ENCODE measurements at places on chromosomes 4 and X. TPM values are rescaled to one million over a fixed set of nuclear protein-coding genes. Genes with fewer than 3 reads are reported as not detected.
A peak's percentile ranks its signal among the peaks of the same experiment; 100 is the strongest.

- H3K4me3 ChIP-seq, result no peak overlapping the region
- no peak for DNase-seq
- H3K27me3 ChIP-seq, result no peaks in the 10 kb centered on the region
- no peak overlapping the region for H3K27ac ChIP-seq
Measured at GRCh38 chr4:108072300-108072699, 82.6 kb downstream of the HADH start.

DNA sequence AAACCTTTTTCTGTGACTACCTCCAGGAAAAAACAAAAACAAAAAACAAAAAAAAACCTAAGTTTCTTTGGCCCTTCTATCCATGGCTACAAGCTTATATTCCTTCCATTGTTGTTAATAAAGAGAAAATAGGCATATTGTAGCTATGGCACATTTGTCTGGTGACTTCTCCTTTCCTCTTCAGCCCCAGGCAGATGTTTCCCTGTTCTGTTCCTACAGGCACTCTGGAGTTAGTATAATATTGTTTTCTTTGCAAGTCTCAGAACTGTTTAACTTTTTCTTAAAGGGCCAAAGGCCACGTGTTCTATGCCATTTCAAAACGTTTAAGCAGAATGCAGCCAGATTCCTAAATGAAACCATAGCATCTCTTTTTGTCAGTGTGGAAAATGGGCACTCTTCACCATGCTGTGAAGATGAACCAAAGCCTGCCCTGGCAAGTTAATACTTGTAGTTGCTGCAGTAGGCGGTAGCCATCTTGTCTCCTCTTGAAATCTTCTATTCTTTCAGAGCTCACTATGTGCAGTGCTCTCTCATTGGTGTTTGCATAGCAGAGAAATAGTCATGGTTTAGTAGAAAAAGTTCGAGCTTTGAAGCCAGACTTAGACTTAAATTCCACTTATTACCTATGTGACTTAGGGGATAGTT is 44.8 kb upstream of the MTMR1 start:
- no peak for DNase-seq
- H3K4me3 ChIP-seq, result no peak overlapping the region
- no peaks in the 10 kb centered on the region for H3K36me3 ChIP-seq
- no peaks in the 10 kb centered on the region for H3K27me3 ChIP-seq
- H3K27ac ChIP-seq, result no peak overlapping the region

- H3K4me3 ChIP-seq, result no peak overlapping the region
- H3K27me3 ChIP-seq, result no peaks in the 10 kb centered on the region
- DNase-seq, result no peak
Measured at GRCh38 chr4:119667802-119668201, 39.2 kb upstream of the PDE5A start.

- H3K4me3 ChIP-seq, result no peak overlapping the region
- no peak overlapping the region for H3K27ac ChIP-seq
- no peaks in the 10 kb centered on the region for H3K27me3 ChIP-seq
- no peaks in the 10 kb centered on the region for H3K36me3 ChIP-seq
- no peak for DNase-seq
- H3K4me1 ChIP-seq, result no peaks in the 10 kb centered on the region
Measured at GRCh38 chr4:171340258-171340657, 472.9 kb upstream of the GALNTL6 start.

DNA sequence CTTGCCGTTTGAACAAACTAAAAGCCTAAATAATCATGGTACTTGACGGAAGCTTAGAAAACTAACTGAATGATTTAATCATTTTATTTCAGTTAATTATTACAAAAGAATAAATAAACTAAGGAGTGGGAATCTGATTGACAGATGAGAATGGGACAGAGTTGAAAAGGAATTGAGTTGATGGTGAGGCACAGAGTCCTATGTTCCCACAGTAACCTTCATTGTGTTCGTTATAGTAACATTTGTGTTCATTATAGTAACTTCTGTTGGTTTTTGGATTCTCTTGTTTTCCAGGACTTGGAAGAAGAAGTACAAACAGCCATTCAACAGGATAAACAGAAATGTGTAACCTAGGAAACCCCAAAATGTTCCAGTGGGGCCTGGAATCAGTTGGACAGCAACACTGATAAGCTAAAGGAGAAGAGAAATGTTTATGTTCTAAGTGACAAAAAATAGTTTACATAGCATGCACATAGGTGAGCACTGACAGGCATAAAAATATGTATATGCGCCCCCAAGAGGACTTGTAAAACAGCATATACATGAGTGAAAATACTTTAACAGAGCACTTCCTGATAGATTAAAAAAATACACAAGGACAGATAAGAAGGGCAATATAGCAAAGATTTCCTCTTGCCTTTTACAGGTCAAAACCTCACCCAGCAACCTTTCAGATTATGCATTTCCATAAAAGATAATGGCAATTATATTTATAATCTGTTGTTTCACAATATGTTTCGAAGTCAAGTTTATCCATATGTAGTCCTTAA is 218.6 kb upstream of the HTR2C start:
- DNase-seq, result no peak
- no peak overlapping the region for H3K4me3 ChIP-seq
- no peak overlapping the region for H3K27ac ChIP-seq
- H3K27me3 ChIP-seq, result peaks cover 6% of the 10 kb centered on the region
- H3K36me3 ChIP-seq, result no peaks in the 10 kb centered on the region
- H3K4me1 ChIP-seq, result no peaks in the 10 kb centered on the region

- no peaks in the 10 kb centered on the region for H3K36me3 ChIP-seq
- DNase-seq, result no peak
- no peak overlapping the region for H3K27ac ChIP-seq
- H3K4me3 ChIP-seq, result no peak overlapping the region
- peaks cover 5% of the 10 kb centered on the region for H3K4me1 ChIP-seq
Measured at GRCh38 chr4:93747220-93747619, 81.3 kb upstream of the ATOH1 start.

DNA sequence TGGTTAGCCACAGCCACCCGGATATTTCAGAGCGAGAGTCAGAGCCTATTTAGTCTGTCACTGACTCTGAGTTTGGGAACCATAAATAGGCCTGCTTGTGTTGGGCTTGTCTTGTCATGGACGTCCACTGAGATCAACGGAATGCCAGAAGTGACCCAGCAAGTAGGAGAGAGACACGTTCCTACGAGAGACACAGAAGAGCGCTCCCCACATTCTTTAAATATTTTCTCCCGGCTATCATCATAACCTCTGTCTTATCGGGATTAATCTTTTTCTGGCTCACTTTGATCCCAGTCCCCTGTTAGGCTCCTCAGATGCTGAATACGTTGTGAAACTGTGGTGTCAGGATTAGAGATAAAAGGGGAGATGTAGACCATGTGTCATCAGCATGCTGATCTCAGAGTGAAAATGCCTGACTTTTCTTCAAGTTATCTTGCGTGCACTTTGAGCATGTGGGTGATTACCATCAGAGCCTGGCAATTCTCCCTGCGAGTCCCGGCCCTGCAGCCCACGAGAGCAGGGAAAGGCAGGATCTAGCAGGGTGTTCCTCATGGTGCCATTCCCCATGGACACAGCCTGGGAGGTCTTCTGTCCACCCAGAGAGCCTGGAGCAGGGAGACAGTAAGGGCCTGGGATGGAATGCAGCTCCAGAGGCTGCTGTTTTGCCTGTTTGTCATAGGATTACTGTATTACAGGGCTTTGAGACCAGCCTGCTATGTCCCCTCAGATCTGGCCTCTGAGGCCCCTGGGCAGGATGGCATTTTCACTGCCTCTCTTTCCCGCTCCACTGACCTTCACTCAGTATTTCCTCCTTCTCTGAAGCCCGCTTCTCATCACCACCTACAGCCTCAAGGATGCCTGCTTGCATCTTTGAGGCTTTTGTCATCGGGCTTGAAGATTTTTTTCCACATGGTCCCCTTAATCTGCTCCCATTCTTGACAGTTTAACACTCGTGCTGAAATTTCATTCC is 2.8 kb upstream of the TENM3 start:
- no peaks in the 10 kb centered on the region for H3K4me1 ChIP-seq
- no peaks in the 10 kb centered on the region for H3K27me3 ChIP-seq
- H3K4me3 ChIP-seq, result no peak overlapping the region
- H3K27ac ChIP-seq, result no peak overlapping the region

- DNase-seq, result no peak
- no peaks in the 10 kb centered on the region for H3K27me3 ChIP-seq
- no peaks in the 10 kb centered on the region for H3K4me1 ChIP-seq
Measured at GRCh38 chr4:111127841-111128240, 505.0 kb upstream of the PITX2 start.

GRCh38 chrX:154368630-154369448 is 5.6 kb downstream of the FLNA start:
- H3K27ac ChIP-seq, result peak overlapping the region; percentile 95
- H3K4me1 ChIP-seq, result peaks cover 2% of the 10 kb centered on the region
- peak; percentile 54 for DNase-seq
- peaks cover 20% of the 10 kb centered on the region for H3K36me3 ChIP-seq

- H3K4me3 ChIP-seq, result no peak overlapping the region
- no peaks in the 10 kb centered on the region for H3K27me3 ChIP-seq
- no peak overlapping the region for H3K27ac ChIP-seq
- no peaks in the 10 kb centered on the region for H3K36me3 ChIP-seq
- no peaks in the 10 kb centered on the region for H3K4me1 ChIP-seq
- no peak for DNase-seq
Measured at GRCh38 chrX:149908308-149908707, 21.1 kb upstream of the HSFX4 start.

The PDCL2 gene
- not detected for total RNA-seq

The MFSD8 gene
- total RNA-seq, result 40.6 TPM

All from lung (tissue), 17 donors.